T1000 (cell line): ENCODE measurements at places on chromosomes 6 and 20.

DNA sequence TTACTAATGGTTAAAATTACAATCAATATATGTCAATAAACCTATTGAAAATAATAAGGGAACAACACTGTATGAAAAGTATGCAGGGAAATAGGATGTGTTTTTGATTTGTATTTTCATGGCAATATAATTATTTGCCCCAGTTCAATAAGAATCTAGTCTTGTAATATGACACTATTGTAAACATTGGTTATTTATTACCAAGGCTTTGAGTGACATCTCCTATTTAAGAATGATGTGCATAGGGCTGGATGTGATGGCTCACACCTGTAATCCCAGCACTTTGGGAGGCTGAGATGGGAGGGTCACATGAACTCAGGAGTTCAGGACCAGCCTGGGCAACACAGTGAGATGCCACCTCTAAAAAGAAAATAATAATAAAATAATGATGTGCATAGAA is 78.6 kb upstream of the DTNBP1 start:
- DNase-seq = no peak

- DNase-seq = no peak
These were observed 139.1 kb downstream of the ATXN1 start for GRCh38 chr6:16622193-16622592.

DNA sequence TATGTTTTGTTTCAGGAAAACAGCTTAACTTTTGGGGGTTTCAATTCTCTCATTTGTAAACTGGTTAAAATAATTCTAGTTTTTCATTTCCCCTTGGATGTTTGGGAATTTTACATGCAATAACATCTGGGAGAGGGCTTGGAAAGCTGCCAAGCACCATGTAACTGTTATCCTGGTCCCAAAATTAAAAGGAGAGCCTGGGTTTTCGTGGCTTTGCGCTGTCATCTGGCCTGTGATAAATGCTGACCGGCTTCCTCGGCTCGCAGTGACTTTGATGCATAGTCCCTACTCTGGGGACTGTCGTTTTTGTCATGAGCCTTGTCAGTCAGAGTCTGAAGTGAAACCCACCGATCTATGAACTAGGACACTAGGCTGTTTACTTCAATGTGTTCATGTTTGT is 12.2 kb downstream of the SLC35F1 start:
- DNase-seq = no peak

GRCh38 chr6:152720974-152721373 is 23.3 kb downstream of the MYCT1 start:
- DNase-seq = no peak

DNA sequence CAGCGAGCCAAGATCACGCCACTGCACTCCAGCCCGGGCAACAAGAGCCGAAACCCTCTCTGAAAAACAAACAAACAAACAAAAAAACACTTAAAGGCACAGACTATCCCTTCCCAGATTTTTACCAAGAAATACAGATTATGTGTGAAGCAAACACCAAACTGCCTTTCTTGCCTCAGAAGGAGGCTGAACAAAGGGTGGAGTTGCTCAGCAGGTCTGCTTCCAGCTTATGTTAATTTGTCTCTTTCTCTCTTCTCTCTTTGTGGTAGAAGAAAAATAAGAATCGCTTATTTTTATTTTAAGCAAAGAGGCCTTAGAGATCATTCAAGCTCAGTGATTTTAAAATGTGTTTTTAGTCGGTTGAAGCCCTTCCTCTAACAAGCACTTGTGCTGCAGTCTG is 14.2 kb downstream of the TUBB2A start:
- no peak for DNase-seq

GRCh38 chr20:12827816-12828385 is 180.9 kb upstream of the SPTLC3 start:
- no peak for DNase-seq

GRCh38 chr6:1103021-1103420 is 208.9 kb upstream of the FOXQ1 start:
- no peak for DNase-seq

DNA sequence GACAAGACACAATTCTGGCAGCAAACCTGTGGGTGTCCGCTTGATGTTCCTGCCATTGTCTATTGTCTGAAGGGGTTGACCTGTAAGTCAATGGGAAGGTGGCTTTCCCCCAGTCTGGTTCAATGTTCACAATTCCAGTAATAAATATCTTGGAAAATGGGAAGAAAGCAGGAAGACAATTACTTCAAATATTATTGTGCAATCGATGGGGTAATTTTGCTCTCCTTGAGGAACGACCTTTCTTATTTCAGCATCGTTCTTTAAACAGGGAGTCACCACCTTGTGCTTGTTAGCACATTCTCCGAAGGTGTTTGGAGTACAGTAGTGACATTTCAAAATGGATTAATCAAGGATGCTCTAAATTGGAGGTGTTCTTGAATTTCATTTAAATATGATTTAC is 136.9 kb downstream of the BTBD3 start:
- DNase-seq = no peak

DNA sequence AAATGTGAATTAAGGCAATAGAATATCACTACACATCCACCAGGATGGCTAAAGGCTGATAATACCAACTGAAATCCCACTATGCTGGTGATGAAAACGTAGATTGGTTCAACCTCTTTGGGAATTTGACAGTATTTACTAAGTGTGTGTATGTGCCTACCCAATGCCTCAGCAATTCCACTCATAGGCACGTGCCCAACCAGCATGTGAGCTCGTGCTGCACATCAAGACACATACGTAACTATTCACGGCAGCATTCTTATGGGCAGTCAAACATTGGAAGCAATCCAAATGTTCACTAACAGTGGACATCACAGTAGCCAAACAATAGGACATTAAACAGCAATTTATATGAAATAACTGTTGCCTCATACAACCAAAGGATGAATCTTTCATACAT is 15.7 kb upstream of the AFDN start:
- DNase-seq = no peak

DNA sequence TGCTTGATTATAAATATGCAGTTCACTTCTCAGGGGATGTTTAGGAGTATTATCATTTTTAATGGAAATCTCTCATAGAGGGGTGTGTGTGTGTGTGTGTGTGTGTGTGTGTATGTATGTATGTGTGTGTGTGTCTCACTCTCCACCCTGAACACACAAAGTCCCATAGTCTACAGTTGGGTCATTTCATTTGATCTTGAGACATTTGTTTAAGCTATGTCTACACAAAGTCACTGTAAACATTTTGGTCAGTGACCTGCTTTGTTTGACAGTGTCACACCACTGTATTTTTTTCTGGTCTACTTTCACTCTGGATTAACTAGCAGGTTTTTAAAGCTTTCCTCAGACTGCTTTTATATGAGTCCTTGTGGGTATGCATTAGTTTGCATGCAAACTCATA is 215.2 kb downstream of the GRIK2 start:
- DNase-seq = no peak

DNA sequence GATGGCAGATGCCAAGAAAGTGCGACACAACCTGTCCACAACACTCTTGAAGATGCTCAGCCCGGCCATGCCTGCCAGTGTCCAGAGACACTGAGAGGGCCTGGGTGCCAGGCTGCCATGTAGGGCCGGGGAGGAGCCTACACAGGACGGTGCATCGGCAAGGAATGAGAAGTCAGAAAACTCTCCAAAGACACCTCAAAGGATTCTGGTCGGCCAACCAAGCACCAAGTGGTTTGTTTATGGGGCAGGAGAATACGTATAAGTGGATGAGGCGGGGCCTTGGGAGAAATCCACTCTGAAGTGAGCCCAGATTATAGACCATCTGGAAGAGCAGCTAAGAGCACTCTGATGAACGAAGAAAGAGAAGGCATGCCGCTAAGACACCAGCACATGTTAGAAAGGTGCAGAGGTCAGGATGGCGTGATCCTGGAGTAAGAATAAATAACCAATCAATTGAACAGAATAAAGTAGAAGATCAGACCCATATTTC is 120.7 kb upstream of the FOXQ1 start:
- DNase-seq = no peak
